Activated CD4-positive, alpha-beta memory T cell treated with anti-CD3 and anti-CD28 coated beads for 36 hours (primary cell): ENCODE measurements at places on chromosomes 3 and 15.

DNA sequence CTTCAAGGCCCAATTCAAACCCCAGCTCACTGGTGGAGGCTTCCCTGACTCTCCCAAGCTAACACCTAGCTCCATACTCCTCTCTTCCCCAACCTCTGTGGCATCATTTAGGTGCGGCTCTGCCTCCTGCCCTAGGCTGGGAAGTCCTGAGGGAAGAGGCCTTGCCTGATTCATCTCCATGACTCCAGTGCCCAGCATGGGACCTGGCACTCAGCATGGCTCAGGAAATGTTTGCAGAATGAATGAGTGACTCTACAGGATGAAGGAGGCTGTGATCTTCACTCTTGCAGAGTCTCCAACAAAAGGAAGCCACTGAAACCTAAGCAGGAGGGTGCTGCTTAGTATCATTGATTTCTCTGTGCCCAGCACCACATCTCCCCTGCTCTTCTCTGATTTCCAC, 34.5 kb upstream of the INSYN1 start:
- DNase-seq = no peak

- no peak for DNase-seq
Observed at GRCh38 chr3:64815195-64815631, 127.4 kb upstream of the ADAMTS9 start.

GRCh38 chr15:73051391-73051806, 864 bp upstream of the NEO1 start:
- DNase-seq = no peak

DNA sequence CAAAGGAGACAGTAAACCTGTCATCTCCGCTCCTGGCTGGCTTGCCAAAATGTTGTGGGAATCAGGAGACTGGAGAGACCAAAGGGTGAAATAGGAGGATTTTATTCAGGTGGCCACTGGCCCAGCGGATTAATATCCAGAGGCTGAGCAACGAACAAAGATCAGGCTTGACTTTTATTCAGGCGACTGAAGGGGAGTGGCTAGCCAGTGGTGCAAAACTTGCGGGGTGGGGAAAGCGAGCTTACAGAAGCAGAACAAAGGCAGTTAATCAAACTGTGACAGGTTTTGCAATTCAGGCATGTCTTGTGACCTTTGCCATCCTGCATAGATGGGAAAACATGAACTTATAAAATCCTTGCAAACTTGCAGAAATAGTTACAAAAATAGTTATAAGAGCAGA, 19.8 kb upstream of the ACAD9 start:
- DNase-seq = no peak

- peak; percentile 33 for DNase-seq
Observed at GRCh38 chr15:58771621-58772250, 634 bp downstream of the MINDY2 start.

DNA sequence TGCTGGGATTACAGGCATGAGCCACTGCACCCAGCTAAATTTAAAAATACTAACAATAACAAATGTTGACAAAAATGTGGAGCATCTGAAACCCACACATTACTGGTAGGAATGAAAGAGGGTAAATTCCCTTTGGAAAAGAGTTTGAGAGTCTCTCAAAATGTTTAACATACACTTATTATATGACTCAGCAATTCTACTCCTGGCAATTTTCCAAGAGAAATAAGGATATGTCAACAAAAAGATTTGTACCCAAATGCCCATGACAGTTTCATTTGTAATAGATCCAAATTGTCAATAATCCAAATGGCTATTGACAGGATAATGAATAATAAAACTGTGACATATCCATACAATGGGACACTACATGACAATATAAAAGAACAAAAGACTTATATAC, 9.0 kb downstream of the HCLS1 start:
- DNase-seq = no peak

- no peak for DNase-seq
Observed at GRCh38 chr15:33934921-33935320, 33.4 kb upstream of the CHRM5 start.

DNA sequence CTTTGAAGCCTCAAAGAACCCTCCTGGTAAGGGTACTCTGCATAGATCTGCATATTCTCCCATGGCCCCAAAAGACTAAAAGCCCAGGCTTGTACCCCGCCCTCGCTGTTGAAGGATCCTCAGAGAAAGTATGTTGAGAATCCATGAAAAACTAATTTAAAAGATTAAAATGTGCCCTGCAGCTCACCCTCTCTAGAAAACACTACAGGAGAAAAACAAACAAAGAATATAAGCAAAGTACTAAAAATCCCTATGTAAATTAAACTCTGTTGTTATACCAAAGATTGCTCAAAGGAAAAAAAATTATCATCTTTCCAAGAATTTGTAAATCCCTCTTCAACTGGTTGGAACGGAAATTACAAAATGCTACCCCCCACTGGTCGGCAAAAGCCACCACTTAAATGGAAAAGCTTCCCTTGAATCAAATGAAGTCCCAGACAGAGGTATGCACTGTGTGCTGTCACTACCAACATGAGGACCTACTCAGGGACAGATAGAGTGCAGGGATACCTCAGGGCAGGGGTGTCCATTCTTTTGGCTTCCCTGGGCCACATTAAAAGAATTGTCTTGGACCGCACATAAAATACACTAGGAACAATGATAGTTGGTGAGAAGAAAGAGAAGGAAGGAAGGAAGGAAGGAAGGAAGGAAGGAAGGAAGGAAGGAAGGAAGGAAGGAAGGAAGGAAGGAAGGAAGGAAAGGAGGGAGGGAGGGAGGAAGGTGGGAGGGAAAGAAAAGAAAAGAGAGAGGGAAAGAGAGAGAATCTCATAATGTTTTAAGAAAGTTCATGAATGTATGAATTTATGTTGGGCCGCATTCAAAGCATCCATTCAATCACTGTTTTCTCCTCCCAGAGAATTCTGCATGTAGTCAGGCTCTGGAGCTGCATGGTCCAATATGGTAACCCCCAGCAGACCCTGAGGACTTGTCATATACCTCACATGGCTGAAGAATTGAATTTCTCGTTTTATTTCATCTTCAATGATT, 88.1 kb downstream of the MAGI1 start:
- DNase-seq = no peak

GRCh38 chr15:41585127-41586047, 26.4 kb downstream of the TYRO3 start:
- peak; percentile 59 for DNase-seq
